Left lobe of liver (tissue), 2 donors: ENCODE measurements at places on chromosomes 6 and 20. TPM values are rescaled to one million over a fixed set of nuclear protein-coding genes. Genes with fewer than 3 reads are reported as not detected.
A peak's percentile ranks its signal among the peaks of the same experiment; 100 is the strongest.

The TUBB1 gene
- 0.25 TPM for total RNA-seq

The BTN1A1 gene
- not detected for total RNA-seq

The ABRACL gene
- 49.8 TPM for total RNA-seq

The ADGRG6 gene
- total RNA-seq, result 84.4 TPM

GRCh38 chr6:145277358-145278086 lies 457.8 kb downstream of the EPM2A start:
- DNase-seq, result no peak

GRCh38 chr6:108847738-108848115 lies 495 bp upstream of the ARMC2 start:
- no peak for DNase-seq

The TMC2 gene
- not detected for total RNA-seq

DNA sequence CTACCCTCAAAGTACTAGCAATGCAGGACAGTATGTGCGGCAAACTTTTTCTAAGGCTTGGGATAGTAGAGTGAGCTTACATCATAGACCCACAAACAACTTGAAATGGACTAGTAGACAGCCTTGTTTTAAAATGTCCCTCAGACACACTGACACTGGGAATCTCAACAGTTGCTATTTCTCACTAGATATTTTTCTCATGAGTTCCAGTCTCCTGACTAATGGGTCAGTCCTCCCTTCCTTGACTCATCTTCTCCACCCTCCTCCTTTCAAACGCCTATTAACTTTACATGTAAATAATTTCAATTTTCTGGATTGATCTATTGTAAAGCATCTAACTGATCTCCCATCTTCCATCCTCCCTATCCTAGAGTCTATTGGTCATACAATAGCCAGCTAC lies 308.3 kb upstream of the PREP start:
- DNase-seq, result no peak

The SLC32A1 gene
- total RNA-seq, result not detected

DNA sequence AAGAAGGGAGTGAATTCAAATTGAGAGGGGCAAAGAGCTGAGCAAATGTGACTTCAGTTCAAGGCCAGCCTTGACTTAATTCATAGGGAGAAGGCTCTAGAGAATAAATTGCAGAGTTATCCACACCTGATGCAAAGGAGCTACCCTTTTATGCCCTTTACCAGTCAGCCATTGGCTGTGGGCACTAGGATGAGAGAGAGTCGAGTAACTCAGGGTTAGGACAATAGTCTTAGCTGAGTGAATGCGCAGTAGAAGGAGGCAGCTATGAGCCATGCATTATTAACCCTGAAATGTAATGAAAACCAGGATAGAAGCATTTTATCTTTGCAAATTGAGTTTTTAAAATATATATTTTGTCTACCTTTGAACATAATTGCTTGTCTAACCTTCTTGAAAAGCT lies 63.0 kb upstream of the TINAG start:
- DNase-seq, result no peak

DNA sequence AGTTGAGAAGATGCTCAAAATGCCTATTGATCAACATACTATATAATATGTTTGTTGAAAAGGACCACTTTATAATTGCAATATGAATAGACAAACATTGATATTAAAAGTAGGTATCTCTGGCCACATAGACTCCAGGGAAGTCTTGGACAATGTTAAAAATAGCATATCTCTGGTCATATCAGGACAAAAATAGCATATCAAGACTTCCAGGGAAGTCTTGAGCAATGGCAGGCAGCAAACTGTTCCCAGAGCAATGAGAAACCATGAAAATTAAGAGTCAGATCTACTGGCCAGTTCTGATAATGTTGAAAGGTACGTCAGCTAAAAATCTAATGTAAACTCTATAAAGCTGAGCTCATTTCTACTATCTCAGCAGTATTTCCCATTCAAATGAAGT lies 1130.3 kb upstream of the CITED2 start:
- DNase-seq, result no peak

The C6orf141 gene
- total RNA-seq, result 0.48 TPM

DNA sequence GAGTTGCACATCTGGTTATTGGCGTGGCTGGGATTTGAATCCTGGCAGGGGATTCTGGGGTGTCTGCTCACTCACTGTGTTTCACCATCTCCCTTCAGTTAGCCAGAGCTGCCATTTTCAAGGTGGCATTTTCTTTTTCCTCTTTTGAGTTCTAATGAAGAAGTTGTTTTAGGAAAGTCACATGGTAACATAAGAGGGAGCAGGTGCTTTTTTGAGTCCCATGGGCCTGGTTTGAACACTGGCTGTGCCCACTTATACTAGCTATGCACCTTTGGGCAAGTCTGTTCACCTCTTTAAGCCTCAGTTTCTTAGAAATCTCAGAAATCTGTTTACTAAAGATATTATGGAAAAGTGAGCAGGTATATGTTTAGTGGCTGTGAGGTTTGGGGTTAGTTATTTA lies 39.6 kb downstream of the ANKS1A start:
- DNase-seq, result no peak

The EDN3 gene
- not detected for total RNA-seq

DNA sequence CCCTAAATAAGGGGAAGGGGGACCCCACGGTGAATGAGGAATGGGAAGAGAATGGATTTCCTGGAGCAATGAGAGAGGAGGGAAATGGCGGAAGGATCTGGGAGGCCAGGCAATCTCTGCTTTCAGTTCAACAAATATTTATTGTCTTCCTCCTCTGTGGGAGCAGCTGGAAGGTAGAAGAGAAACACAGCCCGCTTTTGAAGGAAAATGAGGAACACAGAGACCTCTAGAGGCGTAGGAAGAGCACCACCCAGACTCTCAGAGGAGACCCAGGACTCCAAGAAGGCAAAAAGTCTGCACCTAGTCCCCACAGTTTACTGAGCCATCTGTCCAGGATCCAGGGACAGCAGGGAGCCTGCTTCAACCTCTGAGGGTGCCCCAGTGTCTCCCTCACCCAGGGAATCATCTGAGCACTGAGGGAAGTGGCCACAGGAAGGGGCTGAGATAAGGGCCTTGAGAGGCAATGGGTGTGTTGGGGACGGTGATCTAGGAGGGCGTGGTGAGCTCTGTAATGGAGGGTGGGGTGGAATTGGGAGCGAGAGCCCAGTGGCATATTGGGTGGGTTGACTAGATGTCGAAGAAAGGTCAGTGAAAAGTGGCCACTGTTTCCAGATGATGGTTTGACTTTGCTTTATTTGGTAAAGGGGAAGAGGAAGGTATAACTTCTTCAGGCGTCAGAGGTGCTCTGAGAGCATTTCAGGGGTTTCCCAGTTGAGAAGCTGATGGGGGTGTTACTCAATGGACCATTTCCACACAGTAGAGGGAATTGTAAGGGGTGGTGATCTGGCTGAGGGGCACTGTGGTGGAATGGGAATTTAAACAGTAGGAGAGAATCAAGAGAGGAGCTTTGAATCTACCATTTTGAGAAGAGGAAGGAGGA lies 610 bp downstream of the PSORS1C1 start:
- no peak for DNase-seq

DNA sequence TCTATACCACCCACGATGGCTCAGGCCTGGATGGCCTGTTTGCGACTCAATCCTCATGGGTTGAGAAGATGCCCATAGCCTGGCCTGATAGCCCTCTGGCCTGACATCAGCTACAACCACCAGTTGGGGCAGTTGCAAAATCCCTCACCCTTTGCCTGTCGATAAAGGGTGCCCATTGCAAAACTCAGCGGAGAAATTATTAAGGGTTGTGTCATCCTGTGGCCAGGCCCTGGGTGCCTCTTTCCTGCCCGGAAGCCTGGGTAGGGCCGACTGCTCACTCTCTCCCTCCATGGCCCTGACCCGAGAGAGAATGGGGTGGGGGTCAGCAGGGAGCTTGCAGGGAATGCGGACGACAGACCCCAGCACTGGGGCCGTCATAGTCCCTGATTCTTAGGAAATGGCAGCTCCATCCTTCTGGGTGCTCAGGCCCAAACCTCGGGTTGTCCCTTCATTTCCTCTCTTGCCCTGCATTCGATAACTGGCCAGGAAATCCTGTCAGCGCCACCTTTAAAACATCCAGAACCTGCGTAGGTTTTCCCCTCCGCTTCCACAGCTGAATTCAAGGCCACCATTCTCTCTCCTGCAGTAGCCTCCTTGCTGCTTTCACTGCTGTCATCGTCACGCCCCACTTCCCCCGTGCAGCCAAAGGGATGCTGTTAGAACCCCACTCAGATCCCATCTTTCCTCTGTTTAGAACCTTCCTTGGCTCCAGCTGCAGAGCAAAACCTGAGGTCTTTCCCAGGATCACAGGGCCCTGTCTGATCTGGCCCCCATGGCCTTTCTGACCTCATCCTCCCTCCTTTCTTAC lies 31.1 kb downstream of the CEBPB start:
- peak; percentile 83 for DNase-seq

GRCh38 chr6:56798163-56798562 lies 155.5 kb upstream of the DST start:
- DNase-seq, result no peak

DNA sequence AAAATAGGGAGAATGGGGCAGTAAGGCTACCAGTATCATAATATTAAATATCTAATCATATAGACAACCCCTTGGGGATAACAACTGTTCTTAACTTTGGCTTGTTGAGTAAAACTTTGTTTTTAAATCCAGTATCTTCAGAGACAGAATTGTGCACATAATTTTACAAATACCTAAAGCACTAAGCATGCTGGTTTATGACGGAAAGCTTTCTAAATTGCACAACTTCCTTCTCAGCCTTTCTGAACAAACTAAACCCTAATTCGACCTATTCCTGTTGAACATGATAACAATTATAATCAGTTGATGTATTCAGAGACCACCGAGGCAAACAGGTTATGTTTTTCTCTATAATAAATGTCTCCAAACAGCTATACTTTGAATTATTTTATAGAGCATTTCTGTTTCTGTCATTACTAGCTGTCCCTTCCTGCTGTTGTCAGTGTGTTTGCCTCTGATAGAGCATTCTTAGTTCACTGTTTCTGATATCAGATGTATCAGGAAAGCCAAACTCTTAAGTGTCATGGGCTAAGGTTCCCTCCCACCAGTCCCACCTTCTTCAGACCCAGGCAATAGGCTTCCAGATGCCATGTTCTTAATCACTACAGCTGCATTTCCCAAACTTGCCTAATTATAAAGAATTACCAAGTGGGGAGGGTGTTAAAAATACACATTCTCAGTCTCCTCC lies 8.7 kb downstream of the ZHX3 start:
- no peak for DNase-seq

- peak; percentile 53 for DNase-seq
Observed at GRCh38 chr6:158536084-158536890, 23.6 kb upstream of the TMEM181 start.

DNA sequence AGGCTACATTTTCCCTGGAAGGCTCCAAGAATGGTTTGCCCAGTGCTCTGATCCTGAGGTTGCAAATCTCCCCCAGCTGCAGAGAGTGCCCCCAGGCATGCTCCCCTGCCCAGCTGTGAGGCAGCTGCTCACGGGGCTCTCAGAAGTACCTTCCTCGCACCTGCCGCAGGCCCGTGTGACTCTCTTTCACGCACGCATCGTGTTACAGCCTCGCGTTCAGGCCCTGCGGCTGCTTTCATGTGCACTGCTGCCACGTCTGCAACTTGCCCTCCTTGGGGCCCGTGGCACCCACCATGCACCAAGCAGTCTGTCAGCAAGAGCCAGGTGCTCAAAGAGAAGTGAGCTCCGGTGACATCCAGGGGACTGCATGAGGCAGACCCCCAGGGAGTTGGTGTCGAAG lies 28.6 kb upstream of the SPO11 start:
- DNase-seq, result no peak

DNA sequence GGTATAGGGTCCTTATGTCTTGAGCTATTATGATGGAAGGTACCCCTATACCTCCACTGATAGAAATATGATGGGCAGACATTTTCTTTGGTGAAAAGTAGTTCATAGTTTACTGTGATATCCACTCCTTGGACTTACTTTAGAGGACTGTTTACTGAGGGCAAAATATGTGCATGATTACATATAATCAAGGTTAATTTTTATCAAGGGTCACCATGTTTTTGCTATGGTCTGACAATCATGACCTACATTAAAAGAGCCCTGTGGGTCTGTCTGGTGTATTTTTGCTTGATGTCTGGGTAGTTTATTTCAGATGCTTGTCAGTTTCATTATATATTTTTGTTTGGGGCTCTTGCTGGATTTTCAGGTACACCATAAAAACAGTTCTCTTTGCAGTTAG lies 40.1 kb downstream of the CDKAL1 start:
- no peak for DNase-seq

DNA sequence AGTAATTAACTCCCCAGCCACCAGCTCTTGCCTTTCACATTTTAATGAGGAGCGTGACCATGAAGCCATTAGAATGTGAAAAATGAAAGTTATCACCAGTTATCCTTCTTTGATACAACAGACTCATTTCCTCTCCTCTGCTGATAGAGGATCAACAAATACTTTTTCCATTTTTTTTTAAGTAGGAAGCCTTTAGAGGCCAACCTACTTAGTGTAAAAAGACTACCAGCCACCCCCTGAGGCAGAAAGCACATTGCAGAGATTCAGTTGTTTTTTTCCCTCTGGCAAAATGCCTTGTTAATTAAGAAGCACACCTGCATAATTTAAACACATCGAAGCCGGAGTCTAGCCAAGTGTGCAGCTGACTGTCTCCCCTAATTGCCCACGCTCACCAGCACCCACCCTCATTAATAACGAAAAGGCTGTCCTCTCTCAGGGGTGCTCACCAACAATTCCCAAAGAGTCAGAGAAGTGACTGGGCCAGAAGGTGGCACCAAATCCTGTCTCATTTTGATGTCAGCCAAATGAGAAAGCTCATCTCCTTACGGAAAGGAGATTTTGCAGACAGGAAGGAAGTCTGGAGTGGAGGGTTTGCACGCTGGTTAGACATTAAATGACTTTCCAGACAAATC lies 60.9 kb upstream of the MC3R start:
- no peak for DNase-seq

DNA sequence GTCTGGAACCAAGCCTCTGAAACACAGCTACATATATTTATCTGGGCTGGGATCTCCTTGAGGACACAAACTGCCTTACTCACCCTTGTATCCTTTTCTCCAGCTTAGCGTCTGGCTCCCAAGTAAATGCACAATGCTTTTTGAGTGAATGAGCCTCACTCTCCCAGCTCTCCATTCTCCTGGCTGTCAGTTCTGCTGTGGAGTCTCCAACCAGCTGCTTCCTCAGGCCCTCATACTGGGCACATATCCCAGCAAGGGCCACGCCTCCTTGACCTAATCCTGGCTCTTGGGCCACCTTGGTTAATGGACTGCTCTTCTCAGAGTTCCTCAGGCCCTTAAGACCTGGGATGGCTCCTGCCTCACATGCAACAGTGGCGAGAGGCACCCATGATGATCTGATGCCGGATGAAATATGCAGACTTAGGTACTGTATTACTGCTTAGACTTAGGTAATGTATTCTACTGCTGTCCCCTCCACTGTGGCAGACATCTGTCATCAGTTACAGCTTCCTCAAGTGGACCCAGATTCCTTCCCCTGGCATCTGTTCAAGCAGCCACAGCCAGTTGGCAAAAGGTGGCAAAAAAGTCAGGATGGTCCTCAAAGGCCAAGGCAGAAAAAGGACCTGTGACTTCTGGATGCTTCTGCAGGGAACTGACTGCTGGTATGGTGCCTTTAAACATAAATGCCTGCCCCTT lies 16.5 kb downstream of the SNHG17 start:
- no peak for DNase-seq

- DNase-seq, result no peak
Observed at GRCh38 chr6:105862936-105863607, 223.1 kb upstream of the PRDM1 start.

The HTR1E gene
- not detected for total RNA-seq

GRCh38 chr6:36873115-36873514 lies 1.5 kb downstream of the PPIL1 start:
- DNase-seq, result no peak

- DNase-seq, result no peak
Observed at GRCh38 chr20:3784863-3785239, 1.7 kb downstream of the CENPB start.

GRCh38 chr20:38091441-38092216 lies 58.1 kb downstream of the RPRD1B start:
- no peak for DNase-seq
